ENCODE measurements at places on chromosomes 1 and 21.

GRCh38 chr1:43082740-43083139 is 89.3 kb downstream of the EBNA1BP2 start:
- no peak for DNase-seq

DNA sequence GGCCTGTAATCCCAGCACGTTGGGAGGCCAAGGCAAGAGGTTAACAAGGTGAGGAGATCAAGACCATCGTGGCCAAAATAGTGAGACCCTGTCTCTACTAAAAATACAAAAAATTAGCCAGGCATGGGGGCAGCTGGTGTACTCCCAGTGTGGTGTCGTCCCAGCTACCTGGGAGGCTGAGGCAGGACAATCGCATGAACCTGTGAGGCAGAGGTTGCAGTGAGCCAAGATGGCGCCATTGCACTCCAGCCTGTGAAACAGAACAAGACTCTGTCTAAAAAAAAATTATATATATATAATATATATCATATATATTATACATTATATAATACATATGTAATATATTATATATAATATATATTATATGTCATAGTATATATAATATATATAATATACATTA is 249.2 kb upstream of the TPTE start:
- DNase-seq: no peak

DNA sequence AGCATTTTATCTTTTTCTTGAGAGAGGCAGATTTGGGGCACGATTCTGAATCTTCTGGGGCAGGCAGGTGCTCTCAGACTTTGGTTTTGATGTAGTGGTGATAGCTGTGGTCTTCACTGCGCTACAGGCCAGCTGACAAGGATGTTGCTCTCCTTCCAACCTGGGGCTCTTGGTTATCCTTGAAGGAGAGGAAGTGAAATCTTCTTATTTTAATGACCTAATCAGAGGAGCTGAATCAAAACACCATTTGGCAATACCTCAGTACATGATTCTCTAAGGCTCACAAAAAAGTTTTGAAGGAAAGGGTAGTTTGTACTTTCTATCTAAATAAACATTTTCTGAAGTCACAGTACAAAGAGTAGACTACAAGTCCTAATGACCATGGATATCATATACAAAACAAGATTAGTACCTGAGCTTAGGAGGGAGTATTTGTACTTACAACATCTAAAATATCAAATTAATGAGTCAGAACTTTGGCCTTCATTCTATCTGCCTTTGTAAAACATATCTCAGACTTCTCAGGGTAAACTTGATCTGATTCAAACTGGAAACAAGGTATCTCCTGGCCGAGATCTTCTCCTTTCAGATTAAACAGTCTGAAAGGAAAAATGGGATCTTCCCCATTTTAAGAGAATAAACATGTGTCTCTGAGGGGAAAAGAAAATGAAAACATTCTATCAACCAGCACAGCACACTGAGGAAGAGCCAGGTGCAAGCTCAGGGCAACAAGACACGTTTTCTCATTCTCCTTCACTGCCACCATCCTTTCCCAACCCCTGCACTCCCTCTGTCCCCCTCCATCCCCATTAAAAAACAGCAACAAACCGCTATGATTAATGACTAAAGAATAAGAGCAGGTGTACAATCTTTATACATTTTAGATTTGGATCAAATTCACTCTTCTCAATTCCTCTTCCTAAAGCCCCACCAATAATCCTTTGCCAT is 69.2 kb downstream of the SH3GLB1 start:
- DNase-seq: no peak

DNA sequence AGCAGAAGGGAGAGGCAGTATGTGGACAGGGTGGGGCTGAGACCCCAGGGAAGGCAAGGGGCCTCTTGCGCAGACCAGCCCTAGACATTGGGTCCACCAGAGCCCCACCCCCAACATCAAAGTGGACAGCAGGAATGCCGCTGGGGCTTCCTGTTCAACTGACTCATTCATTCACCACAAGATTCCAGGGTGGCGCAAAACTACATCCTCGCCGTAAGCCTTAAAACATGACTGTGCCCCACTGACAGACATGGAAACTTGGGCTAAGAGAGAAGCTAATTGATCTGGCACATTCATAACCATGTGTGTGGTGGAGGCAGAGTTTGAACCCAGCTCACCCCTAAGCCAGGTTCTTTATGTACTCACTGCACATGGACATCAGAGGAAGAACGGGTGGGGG is 14.0 kb downstream of the COL16A1 start:
- no peak for DNase-seq

- DNase-seq: no peak
These were observed 27.5 kb upstream of the GNG12 start for GRCh38 chr1:67860776-67861175.

GRCh38 chr1:107531065-107531908 is 390.4 kb downstream of the NTNG1 start:
- DNase-seq: no peak

GRCh38 chr1:115466433-115466832 is 128.4 kb upstream of the NGF start:
- DNase-seq: no peak

- DNase-seq: no peak
These were observed 669.0 kb downstream of the RWDD3 start for GRCh38 chr1:95903060-95903459.

DNA sequence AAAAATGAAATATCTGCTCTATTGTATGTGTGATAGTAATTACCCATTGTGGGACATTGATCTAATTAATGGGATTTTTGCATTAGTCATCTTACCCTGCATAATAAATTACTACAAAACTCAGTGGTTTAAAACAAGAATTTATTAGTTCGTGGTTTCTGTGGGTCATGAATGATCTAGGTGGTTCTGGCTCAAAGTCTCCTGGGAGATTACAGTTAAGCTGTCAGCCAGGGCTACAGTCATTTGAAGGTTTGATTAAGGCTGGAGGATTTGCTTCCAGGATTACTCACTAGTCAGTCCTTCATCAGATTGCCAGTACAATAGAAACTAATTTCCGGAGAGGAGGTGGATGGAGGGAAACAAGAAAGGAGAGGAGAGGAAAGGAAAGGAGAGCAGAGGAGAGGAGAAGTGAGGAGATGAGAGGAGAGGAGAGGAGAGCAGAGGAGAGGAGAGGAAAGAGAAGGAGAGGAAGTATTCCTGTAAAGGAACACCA is 60.4 kb upstream of the TNFSF4 start:
- no peak for DNase-seq

GRCh38 chr1:147723691-147724323 is 36.6 kb downstream of the GJA5 start:
- no peak for DNase-seq

- no peak for DNase-seq
These were observed 64.6 kb upstream of the AK4 start for GRCh38 chr1:65083263-65083896.

GRCh38 chr1:98914547-98914946 is 90.1 kb downstream of the PLPPR5 start:
- no peak for DNase-seq

GRCh38 chr1:63569640-63570316 is 23.4 kb upstream of the PGM1 start:
- no peak for DNase-seq

DNA sequence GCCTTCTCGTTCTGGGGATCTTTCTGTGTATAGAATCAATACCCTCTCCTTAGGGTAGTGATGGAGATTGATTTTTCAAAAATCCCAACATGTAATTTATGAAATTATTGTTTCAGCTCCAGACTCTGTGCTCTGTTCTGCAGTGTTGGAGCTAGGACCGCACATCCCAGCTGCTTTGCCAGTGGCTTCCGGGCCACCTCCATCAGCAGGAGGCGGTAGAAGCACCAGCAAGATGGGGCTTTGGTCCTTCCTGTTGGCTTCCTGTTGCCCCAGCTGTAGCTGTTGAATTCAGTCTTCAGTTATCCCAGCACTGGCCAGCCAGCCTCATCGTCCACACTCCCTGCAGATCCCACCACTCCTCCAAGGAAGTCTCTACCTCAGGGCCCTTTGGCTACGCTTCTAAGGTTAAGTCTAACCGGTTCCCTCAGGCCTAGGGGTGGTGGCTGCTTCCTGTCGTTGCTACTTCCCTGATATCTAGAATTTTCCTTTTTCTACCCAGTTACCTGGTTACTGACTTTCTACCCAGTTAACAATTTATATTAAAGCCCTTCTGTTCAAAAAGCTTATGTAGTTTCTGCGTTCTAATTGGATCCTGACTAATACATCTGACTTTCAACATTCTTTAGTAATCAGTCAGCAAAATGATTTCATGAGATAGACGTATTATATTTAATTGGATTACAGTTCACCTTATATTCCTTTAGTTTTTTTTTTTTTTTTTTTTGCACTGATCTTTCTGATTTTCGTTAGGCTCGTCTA is 24.6 kb downstream of the GALNT2 start:
- DNase-seq: no peak

DNA sequence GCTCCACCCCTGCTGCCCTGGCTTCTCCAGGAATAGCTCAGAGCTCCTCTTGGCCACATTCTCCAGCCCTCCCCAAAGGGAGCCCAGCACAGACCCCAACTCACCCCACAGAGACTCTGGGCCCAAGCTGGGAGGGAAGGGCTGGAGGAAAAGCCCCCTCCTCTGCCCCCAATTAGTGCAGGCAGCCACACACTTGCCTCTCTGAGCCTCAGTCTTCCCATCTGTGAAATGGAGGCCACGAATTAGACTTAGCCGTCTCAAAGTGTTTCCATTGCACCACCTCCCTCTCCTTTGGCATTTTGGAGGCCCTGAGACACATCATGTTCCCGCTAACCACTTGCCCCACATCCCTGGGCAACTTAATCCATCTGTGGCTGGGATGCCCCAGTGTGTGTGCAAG is 108.0 kb downstream of the PAX7 start:
- DNase-seq: no peak

DNA sequence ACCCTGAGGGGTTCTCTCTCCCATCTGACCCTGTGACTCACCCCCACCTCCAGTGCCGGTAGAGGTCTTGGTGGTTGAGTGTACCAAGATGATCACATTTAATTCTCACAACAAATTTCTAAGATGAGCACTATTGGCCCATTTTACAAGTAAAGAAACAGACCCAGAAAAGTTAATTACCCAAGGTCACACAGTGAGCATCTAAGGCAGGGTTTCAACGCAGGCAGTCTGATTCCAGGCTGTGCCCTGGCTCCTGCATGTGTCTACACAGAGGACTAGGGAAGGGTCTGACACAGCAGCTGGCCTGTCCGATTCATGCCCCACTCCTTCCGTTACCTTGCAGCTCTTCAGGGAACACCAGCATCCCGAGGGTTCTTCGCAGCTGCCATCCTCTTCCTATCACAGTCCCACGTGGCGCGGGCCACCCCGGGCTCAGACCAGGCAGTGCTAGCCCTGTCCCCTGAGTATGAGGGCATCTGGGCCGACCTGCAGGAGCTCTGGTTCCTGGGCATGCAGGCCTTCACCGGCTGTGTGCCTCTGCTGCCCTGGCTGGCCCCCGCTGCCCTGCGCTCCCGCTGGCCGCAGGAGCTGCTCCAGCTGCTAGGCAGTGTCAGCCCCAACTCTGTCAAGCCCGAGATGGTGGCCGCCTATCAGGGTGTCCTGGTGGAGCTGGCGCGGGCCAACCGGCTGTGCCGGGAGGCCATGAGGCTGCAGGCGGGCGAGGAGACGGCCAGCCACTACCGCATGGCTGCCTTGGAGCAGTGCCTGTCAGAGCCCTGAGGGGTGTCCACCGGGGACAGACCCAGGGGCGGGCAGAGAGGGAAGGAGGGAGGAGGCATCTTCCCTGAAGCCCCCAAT is 7.5 kb downstream of the NCDN start:
- DNase-seq: no peak

DNA sequence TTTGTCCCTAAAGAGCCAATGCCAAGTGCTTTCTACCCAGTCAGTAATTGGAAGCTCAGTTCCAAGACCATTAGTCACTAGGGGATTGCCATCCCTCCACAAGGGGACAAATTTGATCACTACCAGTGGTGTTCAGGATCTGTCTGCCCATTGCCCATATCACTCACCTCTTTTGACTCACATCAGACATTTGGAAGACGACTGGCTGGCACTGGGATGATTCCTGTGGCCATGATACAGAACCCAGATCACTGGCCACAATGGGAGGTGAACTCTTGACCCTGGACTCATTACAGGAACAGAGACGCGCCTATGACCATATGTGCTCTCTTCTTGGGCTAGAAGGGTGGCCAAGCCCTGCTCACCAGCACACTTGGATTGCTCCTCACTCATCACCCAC is 71.0 kb downstream of the COLGALT2 start:
- DNase-seq: no peak

DNA sequence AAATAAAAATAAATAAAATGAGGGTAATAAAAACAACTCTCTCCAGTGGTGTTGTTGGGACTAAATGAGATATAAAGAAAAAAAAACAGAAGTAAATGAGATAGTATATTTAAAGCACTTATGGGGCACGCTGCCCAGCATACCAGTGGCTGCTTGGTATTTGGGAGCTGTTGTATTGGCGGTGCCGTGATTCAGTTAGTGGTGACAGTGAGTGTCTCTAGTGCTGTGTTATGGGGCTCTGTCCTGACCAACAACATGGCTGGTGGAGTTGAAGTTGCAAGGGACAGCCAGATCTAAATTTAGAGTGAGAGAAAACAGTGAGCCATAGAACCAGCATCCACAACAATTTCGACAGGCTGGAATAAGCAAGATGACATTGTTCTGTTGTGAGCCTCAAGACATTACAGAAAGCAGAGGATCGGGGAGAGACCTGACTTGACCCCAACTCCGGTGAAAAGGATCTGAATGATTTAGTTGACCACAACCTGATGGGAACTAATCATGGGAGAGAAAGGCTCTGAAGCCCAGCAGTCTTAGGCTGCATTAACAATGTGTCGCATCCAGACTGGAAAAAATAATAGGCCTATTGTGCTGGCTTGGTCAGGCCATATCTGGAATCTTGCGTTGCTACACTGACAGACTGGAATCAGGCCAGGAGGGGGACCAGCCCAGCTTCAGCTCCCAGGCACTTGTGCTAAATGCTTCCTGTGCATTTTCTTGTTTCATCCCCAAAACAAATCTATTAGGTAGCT is 2.4 kb upstream of the MFSD2A start:
- DNase-seq: no peak

DNA sequence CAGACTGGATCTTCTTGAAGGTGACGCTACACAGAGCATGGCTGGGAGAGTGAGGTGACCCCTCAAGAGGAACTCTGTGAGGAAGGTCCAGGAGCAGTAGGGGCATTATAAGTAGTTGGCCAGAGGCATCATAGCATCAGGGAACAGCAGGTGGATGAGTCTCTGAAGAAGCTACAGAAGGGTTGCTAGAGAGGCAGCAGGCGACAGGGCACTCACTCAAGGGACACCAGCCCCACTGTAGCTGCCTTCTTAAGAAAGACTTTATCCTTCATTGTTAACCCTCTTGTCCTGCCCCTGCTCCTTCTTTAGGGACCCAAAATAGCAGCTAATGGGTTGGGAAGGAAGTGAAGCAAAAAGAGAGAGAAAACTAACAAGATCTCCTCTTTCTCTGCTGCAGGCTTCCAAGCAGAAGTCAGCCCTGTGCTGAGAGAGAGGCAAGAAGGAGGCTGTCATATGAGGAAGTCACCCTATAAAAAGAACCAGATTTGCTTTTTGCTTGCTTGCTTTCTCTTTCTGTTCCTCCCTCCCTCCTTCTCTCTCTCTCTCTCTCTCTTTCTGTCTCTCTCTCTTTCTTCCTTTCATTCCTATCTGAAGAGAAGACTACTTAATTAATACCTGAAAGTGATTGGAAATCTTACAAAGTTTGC is 7.7 kb upstream of the CD5L start:
- no peak for DNase-seq

- DNase-seq: no peak
These were observed 2.9 kb upstream of the OLIG1 start for GRCh38 chr21:33067043-33067442.

- DNase-seq: peak; percentile 24
These were observed 14.0 kb upstream of the ALX3 start for GRCh38 chr1:110084227-110085078.
